ENCODE measurements at places on chromosomes 12 and 14.

DNA sequence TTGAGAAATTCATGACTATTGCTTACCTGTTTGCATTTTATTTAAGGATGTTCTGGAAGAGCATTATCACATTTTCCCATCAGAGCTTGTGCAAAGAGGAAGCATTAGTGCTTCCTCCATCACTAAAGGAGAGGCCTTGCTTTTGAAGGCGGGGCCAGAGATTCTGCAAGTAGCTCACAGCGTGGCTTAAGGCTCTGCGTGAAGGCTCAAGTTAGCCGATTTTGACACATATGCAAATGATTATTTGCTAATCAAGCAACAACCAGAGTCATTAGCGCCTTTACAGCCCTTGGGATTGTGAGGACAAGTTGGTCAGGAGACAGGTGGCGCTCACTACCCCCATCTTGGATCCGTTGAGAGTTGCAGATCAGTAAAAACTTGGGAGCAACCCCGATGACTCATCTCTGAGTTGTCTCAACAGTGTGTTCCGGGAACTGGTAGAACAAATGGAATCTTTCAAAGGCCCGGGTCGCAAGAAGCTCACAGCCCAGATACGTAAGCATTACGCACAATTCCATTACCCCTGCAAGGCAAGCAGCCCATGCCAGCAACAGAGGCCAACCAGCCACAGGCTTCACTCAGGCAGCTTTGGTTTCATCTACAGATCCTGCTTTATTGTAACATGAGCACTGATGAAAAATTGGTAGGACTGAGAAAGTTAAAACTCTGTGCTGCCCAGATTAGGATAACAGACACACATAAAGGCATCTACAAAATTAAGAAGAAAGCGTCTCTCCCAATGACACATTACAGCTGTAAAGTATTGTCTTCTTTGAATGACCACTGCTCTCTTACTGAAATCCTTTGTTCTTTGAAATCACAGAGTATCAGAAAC is 34.9 kb upstream of the SPTSSA start:
- peak; percentile 29 for DNase-seq

DNA sequence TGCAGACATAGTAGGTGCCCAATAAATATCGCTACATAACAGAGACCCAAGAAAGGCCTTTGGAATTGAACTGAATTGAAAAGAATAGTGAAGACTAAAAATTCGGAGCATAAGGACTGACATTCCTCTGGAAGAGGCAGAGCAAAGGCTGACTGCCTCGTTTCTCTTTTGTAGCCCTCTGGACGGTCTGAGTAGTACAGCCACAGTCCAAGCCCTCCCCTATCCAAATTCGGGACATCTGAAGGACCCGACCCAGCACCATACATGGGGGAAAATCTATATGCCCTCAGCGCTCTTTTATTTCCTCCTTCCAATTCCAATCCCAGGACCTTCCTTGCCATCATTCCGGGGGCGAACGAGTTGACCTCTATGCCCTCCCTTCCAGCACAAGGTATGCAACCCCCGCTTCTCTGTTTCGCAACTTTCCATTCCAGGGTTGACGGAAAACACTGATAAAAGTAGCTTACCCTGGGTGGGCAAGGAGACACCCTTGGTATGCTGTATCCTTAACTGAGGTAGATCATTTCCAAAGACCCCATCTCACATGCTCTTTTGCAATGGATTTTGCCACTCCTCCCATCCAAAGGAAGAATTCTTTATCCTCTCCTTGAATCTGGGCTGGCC is 127.4 kb upstream of the MAP1LC3B2 start:
- DNase-seq = no peak

GRCh38 chr12:12153596-12153995 is 82.9 kb downstream of the BCL2L14 start:
- no peak for DNase-seq

DNA sequence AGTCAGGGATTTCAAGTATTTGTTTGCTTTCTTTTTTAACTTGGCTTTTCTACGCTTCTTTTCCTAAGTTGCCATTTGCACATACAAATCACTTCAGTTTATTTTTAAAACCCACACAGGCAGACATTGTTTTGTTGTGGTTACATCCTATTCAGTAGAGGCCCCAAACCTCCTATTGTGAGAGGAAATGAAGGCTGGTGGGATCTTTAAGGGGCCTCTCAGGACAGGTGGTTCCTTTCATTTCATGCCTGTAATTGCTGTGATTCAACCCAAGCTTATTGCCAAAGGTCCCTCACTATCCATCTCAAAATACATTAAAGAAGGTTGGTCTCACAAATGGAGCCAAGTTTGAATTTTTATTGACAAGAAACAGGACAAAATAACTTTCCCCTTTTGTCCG is 257.1 kb downstream of the ADAMTS20 start:
- DNase-seq = no peak

GRCh38 chr14:93234798-93235197 is 27.7 kb downstream of the UBR7 start:
- DNase-seq = no peak

DNA sequence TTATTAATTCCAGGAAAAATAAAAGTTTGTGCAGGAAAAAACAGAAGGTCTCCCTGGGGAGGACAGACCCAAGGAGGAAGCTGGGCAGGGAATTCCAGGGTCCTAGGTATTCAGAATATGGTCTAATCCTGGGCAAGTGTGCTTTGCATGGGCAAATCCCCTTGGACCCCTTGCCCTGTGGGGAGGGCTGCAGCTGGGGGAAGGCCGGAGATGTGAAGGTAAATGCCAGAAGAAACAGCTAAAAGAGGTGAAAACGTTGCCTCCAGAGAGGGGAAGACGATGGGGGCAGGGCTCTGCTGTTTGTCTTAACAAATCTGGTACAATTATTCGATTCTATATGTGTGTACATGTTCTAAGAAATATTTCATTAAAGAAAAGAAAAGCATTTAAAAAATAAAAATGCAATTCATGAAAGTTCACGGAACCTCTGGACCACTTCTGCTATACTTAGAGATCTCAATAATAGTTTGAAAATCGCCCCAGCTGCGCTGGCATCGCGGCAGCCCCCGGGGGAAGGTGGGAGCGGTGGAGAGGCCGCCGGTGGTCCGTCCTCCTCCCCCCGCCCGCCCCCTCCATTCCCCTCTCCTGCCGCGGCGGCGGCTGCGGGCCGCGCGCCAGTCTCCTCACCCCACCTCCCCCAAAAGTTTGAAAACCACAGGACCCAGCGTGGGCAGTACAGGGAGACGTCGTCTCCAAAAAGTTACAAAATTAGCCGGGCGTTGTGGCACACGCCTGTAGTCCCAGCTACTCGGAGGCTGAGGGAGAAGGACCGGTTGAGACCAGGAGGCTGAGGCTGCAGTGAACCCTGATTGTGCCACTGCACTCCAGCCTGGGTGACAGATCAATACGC is 1.5 kb upstream of the PRPF40B start:
- no peak for DNase-seq

DNA sequence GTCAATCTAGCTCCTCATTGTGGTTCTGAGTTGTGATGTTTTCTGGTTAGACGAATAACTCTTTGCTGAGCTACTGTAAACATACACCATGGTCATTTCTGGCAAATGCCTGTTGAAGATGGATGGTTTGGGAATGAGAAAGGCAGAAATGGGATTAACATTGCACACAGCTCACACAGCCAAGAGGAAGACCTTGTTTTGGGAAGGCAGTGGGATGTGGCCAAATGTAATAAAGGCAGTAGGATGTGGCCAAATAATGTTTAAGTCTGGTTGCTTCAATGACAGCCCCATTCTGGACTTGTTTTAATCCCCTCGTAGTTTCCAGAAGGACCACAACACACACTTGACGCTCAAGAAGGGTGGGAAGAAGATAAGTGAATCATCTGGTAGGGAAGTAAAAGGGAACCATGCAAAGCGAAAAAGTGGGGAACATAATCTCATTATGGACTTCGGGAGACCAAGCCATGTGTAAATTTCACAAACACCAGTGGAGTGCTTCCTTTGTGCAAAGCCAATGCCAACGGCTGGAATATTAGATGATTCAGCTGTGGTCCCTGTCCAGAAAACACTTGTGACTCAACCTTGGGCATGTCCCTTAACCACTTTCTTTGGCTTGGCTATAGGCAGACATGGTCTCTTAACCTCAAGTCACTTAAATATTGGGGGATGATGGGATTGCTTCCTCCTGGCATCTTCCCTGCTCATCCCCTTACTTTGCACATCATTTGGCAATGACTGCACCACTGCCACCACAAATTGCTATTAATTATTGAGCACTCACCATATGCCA is 284.4 kb upstream of the CRY1 start:
- DNase-seq = no peak

GRCh38 chr14:27836386-27836785 is 930.2 kb upstream of the FOXG1 start:
- DNase-seq = no peak

GRCh38 chr12:24560831-24561271 is 388.1 kb downstream of the BCAT1 start:
- no peak for DNase-seq

DNA sequence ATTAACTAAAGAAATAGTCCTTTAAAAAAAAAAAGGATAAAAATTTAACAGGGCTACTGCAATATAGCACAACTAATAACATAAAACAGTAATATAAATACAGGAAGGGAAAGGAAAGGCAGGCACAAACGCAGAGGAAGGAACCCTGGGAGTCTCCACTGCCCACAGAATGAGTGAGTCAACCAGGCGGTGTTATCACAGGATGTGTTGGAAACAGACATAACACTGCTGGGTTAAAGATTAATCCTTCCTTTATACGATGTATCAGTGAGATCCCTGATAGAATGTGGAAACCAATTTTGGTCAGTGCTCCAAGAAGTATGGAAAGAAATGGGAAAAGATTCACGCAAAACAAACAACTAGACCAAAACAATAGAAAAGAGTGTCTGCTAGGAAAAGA is 47.9 kb downstream of the FGD6 start:
- DNase-seq = peak; percentile 67

DNA sequence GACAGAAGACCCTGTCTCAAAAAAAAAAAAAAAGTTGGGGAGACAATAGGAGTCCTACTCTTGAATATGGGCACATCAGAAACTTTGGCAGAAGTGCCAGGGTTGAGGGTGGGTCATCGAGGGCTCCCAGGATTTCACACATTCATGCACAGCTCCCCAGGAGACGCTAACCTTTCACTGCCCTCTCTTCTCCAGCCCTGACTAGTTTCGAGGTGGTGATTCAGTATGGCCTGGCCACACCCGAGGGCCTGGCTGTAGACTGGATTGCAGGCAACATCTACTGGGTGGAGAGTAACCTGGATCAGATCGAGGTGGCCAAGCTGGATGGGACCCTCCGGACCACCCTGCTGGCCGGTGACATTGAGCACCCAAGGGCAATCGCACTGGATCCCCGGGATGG is 29.4 kb upstream of the LRP1-AS start:
- DNase-seq = no peak

- no peak for DNase-seq
Observed at GRCh38 chr12:48247181-48247966, 44.3 kb upstream of the OR10AD1 start.

GRCh38 chr12:53100466-53101151 is 2.7 kb upstream of the SOAT2 start:
- DNase-seq = no peak

DNA sequence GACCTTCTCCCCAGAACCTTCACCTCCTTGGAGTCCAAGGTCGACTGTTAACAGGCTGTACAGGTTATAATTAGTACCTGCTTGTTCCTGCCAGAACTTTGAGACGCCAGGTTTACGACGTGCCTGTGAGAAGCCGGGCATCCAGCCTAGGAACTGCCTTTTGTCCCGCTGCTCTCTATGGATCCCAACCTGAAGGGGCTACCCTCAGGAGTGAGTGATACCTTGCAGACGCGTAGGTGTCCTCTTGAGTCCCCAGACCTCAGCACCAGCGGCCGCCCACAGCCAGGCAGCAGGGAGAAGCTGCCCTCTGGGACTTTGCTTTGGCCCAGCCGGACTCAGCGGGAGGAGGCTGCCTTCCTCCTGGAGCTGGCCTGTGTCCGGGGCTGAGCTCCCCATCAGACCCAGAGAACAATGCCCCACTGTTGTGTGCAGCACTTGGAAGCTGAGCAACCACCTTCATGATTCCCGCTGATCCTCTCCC is 16.2 kb downstream of the SYNE3 start:
- no peak for DNase-seq

DNA sequence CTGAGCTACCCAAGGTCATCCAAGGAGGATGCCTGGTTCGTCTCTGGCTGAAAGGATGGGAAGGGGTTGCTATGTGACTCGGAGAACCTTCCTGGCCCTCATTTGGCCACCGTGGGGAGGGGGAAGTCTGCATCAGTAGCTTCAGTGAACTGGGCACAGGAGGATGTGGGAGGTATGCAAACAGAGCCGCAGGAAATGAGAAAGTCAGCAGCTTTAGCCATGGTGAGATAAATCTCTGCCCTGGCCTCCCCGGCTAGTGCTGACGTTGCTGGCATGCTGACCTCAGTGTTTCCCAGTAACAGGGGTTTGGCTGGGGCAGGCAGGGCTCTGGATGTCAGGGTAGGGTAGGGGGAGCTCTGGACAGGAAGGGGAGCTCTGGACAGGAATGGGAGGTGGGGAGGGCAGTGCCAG is 2.3 kb upstream of the CEBPE start:
- DNase-seq = no peak

- DNase-seq = no peak
Observed at GRCh38 chr12:12147111-12147510, 76.4 kb downstream of the BCL2L14 start.

GRCh38 chr12:46208370-46208769 is 60.5 kb downstream of the SLC38A1 start:
- DNase-seq = no peak

DNA sequence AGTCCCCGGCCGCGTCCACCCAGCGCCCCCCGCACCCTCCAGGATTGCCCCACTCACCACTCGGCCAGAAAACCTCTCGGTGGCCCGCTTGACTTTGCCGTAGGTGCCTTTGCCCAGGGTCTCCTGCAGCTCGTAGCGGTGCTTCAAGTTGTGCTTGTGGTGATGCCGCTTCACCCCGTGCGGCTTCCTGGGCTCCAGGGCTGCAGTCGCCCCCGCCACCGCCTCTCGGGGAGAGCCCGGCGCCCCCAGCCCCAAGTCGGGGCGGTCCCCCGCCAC is 459 bp downstream of the NUAK1 start:
- DNase-seq = peak; percentile 9

DNA sequence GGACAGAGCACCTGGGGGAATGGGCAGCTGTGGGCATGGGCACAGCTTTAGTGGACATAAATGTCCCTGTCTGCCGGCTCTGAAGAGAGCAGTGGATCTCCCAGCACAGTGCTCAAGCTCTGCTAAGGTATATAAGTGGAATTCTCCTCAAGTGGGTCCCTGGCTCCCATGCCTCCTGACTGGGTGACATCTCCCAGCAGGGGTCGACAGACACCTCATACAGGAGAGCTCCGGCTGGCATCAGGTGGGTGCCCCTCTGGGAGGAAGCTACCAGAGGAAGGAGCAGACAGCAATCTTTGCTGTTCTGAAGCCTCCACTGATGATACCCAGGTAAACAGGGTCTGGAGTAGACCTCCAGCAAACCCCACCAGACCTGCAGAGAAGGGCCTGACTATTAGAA is 25.0 kb upstream of the NUAK1 start:
- no peak for DNase-seq

Data from hematopoietic multipotent progenitor cell treated with erythropoietin and hydrocortisone succinate and interleukin-3 and kit ligand, for 4 days (in vitro differentiated cells).